ENCODE measurements at places on chromosomes 16 and 17. TPM values are rescaled to one million over a fixed set of nuclear protein-coding genes. Genes with fewer than 3 reads are reported as not detected.

Gene NPIPB9
- 0.52 TPM for total RNA-seq

Gene TEKT1
- total RNA-seq = not detected

Gene TM4SF5
- not detected for total RNA-seq

DNA sequence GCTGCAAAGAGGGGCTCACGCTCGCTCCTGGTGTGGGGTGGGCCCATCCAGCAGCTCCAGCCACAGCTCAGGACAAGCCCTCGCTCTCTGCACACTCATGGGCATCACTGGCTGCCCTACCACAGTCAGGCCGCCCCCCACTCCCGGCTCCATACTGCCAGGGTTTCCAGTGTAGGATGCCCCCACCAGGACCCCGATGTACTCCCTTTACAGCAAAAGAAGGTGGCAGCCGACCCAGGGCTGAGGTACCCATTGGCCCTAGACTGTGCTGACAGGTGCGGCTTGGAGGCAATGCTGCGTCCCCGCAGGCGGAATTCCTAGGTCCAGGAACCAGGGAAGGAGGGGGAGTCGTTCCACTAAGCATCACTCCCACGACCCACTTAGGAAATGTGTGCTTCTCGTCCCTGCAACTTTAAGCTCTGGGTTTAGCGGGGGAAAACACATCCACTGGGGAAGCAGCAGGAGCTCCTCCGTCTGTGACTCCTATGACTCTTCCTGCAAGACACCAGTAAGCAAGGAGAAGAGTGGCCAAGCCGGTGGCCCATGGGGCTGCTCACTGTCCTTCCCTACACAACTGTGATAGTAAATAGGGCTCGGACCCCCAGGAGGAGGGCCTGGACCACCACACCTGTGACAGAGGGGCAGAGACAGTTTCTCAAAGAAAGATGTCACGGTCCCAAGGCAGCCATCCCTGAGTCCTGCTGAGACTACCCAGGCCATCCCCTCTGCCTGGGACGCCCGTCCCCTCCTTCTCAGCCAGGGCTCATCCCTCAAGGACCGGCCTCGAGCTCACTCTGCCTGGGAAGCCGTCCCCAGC, 13.1 kb downstream of the CORO7 start:
- no peak for DNase-seq

GRCh38 chr17:72984145-72984925, 108.2 kb downstream of the SLC39A11 start:
- no peak for DNase-seq

DNA sequence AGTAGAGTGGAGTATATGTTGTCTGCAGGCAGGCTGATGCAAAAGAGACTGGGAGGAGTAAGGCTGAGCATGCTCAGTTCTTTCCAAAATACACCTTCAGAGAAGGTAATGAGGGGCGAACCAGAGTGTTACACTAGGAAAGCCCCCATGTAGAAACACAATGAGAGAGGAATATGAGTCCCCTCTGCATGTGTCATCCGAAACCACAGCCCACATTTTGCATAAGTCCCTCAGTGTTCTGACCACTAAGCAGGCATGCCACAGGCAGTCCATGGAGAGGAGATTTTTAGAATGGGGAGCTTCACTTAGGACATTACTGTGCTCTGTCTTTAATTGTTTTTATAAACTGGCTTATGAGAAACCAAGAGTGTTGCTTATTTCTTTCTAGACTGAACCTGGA, 32.0 kb downstream of the SLC6A2 start:
- no peak for DNase-seq

- no peak for DNase-seq
Measured at GRCh38 chr17:9798724-9799123, 7.3 kb upstream of the DHRS7C start.

Gene GNG13
- total RNA-seq = not detected

GRCh38 chr17:62790564-62790986, 17.5 kb downstream of the MARCHF10 start:
- DNase-seq = no peak

DNA sequence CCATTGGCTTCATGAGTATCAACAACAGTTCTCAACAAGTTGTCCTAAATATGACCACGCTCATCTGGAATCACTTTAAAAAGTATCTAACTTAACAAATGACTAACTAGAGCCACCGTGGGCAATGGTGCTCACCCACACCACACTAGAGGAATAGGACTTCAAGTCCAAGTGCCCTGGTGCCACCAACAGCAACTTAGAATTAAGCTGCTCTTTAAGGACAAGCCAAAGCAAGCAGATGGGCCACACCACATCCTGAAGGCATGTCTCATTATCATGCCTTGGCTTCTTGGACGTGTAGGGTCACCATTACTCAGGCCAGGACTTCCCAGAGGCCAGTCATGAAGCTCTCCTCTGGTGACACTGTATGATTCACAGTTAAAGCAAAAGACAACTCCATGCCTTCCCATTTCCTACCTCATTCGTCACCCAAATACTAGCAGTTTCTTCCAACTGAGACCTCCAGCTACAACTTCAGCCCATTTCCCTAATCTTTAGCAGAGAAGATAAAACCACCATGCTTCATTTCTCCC, 9.4 kb upstream of the SLC6A4 start:
- no peak for DNase-seq

- DNase-seq = no peak
Measured at GRCh38 chr17:5283571-5284315, 1.7 kb downstream of the RABEP1 start.

DNA sequence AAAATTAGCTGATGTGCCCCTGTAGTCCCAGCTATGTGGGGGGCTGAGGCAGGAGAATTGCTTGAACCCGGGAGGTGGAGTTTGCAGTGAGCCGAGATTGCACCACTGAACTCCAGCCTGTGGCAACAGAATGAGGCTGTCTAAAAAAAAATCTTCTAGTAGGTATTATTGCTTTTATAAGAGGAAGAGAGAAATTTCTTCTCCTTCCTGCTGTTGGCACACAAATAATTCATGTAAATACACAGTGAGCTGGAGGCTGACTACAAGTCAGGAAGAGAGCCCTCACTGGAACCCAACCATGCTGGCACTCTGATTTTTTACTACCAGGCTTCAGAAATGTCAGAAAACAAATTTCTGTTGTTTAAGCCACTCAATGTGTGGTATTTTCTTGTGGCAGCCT, 6.7 kb downstream of the PRDM7 start:
- DNase-seq = no peak

GRCh38 chr17:1724869-1725641, 551 bp downstream of the WDR81 start:
- DNase-seq = no peak

Gene CEMP1
- not detected for total RNA-seq

- no peak for DNase-seq
Measured at GRCh38 chr17:53724726-53725125, 98.0 kb upstream of the KIF2B start.

DNA sequence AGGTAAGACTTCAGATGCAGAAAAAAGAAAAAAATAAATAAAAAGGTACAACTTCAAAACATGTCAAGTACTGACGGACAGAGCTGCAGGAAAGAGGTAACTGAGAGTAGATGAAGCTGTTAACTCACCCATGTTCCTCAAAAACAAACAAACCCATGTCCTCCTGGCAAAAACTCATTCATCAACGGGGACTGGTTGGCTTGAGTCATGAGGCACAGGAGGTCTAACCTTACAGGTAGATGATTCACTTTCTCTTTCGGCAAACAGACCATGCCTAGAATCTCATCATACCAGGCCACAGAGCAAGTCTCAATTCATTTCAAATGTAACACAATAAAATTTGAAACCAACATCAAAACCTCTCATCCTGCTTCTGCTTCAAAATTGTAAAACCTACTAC, 12.3 kb upstream of the FASN start:
- peak; percentile 58 for DNase-seq

DNA sequence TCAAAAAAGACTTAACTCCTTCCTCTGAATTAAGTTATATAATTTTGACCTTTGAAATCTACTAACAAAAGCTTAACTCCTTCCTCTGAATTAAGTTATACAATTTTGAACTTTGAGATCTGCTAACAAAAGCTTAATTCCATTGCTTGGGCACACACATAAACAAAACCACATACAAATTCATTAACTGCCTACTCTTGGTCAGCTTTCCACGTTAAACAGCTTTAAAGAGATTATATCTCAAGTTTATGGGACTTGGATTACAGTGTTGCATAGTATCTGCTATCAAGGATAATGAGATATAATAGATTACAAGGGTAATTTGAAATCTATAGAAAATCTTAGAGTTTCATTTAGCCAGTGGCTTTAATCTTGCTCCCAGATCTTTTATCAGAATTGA, 23.5 kb downstream of the COX10 start:
- no peak for DNase-seq

- peak; percentile 65 for DNase-seq
Measured at GRCh38 chr16:78761427-78761826, 662.0 kb downstream of the WWOX start.

- no peak for DNase-seq
Measured at GRCh38 chr17:4742629-4743028, 2.9 kb upstream of the CXCL16 start.

GRCh38 chr16:82194086-82194485, 24.1 kb upstream of the MPHOSPH6 start:
- no peak for DNase-seq

DNA sequence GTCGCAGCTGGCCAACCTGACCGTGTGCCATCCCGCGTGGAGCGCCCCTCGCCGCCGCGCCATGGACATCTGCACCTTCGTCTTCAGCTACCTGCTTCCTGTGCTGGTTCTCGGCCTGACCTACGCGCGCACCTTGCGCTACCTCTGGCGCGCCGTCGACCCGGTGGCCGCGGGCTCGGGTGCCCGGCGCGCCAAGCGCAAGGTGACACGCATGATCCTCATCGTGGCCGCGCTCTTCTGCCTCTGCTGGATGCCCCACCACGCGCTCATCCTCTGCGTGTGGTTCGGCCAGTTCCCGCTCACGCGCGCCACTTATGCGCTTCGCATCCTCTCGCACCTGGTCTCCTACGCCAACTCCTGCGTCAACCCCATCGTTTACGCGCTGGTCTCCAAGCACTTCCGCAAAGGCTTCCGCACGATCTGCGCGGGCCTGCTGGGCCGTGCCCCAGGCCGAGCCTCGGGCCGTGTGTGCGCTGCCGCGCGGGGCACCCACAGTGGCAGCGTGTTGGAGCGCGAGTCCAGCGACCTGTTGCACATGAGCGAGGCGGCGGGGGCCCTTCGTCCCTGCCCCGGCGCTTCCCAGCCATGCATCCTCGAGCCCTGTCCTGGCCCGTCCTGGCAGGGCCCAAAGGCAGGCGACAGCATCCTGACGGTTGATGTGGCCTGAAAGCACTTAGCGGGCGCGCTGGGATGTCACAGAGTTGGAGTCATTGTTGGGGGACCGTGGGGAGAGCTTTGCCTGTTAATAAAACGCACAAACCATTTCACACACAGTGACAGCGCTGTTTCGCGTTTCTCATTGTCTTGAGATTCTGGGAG, 2.0 kb upstream of the ZACN start:
- peak; percentile 62 for DNase-seq

GRCh38 chr17:20315311-20315710, 152.0 kb downstream of the LGALS9B start:
- DNase-seq = no peak

- no peak for DNase-seq
Measured at GRCh38 chr17:56389356-56389755, 204.1 kb upstream of the NOG start.

DNA sequence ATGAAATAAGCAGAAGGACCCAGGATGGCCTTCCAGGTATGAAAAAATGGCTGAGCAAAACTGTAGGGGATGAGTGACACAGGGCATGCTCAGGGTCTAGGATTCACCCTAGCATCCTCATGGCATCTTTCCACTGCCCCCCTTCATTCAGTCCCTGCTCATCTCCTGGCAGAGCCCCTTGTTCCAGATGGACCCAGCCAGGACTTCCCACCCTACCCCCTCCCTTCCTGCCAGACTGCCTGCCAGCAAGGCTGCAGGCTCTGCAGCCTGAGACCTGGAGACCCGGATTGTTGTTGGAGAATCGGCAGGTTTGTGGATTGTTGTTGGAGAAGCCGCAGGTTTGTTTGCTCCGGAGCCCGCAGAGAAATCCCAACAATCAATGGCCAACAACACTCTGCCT, 6.6 kb downstream of the SEZ6 start:
- DNase-seq = no peak

DNA sequence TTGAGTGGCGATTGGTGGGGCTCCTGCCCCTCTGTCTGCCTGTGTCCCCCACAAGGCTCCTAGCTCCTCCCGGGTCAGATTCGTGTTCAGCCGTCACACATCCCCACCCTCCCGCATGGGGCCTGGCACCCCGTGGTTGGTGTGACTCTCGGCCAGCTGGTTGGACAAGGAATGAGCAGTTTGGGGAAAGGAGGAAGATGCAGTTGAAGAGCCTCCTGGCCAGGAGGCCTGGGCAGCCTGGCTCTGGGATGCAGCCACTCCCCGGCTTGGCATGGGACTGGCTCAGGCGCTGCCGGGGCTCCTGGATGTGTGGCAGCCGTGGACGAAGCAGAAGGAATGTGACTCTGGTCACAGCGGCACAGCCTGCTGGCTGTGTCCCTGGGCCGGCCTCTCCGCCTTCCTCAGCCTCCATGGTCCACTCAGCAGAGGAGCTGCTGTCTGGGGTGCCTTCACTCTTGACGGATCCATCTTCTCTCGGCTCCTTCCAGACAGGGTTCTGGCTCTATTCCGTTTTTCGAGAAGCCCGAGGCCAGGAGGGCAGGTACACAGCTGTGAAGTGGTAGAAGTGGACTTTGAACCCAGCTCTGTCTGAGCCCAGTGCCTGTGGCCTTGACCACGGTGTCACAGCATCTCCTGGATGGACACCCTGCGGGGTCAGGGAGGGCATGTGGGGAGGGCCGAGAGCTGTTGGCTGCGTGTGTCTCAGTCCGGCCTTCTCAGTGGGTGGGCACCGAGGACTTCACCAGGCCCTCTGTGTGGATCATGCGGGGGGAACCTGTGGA, 2.1 kb downstream of the TRAF7 start:
- no peak for DNase-seq

- peak; percentile 63 for DNase-seq
Measured at GRCh38 chr16:84138824-84139627, 6.0 kb downstream of the HSDL1 start.

Gene TIMP2
- 1.1 TPM for total RNA-seq

DNA sequence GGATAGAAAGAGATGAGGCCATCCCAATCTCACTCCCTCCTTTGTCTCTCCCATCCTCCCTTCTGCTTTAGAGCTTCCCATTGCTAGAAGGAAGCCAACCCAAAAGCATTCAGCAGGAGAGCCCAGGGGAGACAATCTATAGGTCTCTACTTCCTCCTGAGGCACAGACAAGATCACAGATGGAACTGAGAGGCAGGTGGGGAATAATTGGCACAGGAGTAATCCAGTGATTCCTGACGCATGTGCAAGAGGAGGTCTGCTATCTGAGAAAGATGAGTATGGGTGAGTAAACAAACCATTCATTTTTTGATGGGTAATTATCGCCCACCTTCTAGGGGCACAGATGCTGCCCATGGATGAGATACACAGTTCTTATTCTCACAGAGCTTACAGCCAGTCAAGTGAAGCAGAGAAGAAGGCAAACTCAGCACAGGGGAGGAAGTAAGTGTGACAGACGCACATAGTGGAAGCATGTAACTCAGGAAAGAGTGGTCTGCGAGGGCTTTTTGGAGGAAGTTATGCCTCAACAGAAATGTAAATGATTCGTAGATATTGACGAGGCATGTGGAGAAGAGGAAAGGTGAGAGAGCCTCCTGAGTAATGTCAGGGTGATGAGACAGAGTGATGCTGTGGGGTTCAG, 88.9 kb upstream of the HLF start:
- no peak for DNase-seq

- DNase-seq = no peak
Measured at GRCh38 chr17:75976175-75976848, 2.7 kb downstream of the ACOX1 start.

- no peak for DNase-seq
Measured at GRCh38 chr17:32494621-32495358, 8.0 kb downstream of the CDK5R1 start.

All from activated CD4-positive, alpha-beta memory T cell treated with anti-CD3 and anti-CD28 coated beads for 36 hours (primary cell).